Ureter (tissue), 1 donor: ENCODE measurements at places on chromosomes 7 and 10.

GRCh38 chr10:31186225-31187000 lies 132.6 kb upstream of the ZEB1 start:
- DNase-seq = no peak

DNA sequence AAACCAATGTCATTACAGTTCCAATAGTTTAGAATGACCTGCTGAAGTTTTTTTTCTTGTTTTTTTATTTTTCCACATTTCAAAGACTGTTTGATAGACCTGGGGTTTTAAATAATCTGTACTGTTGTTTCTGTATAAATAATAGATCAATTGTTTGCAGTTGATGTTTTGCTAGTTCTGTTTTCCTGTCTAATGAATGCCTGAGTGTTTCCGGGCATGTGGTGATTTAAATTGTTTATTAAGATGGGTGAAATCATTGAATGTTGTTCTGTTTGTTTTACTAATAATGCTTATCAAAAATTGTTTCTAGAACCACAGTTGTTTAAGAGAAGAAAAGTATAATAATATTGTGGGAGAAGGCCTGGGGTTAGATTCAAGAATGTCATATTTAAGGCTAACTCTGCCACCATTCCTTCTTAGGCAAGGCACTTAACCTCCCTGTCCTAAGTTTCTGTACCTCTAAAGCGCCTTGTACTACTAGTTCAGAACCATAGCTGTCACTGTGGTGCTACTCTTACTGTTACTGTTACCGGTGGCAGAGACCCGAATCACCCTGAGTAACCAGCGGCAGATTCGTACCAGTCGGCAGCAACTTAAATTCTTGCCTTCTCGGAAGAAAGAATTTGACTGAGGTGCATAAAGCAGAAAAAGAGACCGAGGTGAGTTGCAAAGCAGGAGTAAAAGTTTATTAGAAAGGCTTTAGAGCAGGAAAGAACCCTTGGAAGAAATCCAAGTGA lies 1014.1 kb downstream of the REEP3 start:
- DNase-seq = no peak

DNA sequence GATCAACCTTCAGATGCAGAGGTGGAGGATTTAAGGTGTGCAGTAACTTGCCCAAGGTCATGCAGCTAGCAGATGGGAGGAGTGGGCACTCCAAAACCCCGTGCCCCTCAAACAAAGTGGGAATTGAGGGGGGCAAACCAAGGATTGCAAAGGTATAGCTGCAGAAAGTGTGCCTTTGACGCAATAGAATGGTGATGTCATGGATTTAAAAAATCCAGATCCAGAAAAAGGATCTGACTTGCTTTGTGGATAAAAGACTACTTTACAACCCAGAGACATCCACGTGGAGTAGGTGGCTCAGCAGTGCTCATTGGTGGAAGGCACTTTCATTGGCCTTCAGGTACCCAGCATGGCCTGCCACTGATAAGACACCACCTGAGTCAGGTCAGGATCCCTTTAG lies 15.7 kb upstream of the ADRB1 start:
- DNase-seq = no peak

DNA sequence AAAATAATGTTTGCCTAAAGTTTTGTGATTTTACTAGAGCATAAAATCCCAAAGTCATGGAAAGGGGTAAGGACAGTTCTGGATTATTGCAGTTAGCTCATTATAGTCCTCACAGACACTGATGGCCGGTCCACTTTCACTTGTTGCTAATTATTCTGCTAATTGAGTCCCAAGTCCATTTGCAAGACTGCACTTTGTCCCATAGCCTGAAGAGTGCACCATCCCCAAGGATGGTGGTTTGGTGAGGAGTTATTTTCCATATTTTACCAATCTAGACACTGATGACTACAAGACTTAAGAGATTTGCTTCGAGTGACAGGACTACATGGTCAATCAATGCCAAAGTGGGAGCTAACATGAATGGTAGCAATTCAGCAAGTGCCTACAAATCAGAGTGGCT lies 181.8 kb upstream of the CACNA2D1 start:
- DNase-seq = no peak

DNA sequence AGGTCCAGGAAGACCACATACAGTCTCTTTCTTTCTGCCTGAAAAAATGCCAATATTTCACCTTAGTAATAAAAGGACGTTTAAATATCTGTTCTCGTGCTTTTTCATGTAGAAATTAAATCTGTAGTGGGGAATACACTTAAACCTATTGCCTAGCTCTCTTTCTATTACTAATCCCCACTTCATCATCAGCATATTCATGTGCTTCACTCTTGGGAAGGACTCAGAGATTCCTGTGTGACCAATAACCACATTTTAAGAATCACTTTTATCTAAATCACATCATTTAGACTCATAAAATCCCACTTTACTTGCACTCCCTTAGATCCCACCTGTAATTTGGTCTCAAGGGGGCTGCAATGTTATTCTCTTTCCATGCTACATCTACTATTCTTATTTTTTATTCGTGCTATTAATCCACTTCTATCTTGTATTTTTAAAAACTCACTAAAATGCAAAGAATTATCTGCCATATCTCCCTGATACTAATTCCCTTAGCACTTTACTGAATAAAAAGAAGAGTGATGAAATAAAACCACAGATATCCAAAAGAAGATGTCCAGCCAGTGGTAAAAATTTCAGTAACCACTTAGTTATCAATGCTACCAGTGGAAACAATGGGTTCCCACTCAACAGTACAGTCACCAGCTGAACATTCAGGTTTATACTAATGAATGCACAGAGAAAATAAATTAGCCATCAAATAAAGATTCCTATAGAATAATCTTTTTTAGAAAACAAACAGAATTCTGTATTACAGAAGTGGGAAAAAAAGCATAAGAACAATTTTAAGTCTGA lies 102.1 kb downstream of the PPP1R17 start:
- DNase-seq = no peak

DNA sequence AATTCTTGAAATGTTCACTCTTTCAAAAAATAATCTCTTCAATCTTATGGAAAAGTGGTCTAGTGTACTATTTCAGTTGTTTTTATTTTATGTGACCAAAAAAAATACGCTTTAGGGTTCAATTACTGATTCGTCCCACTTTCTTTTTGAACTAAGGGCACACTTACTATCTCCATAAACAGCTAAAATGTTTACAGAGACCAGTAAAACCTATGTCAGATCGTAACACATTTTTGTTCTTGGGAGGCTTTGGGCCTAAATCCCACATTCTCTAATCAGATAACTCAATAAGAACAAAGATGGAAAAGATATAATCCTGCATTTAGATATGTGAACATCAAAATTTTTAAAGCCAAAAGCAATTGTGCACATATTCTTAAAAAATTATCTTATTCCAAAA lies 29.8 kb upstream of the EPC1 start:
- no peak for DNase-seq

- DNase-seq = no peak
Observed at GRCh38 chr7:31058122-31058521, 6.0 kb downstream of the ADCYAP1R1 start.

GRCh38 chr10:21292763-21293517 lies 232.5 kb downstream of the SKIDA1 start:
- peak; percentile 65 for DNase-seq

GRCh38 chr7:102830197-102830596 lies 81.4 kb downstream of the FAM185A start:
- DNase-seq = no peak

GRCh38 chr10:61389887-61390286 lies 63.3 kb downstream of the TMEM26 start:
- DNase-seq = no peak

- DNase-seq = no peak
Observed at GRCh38 chr7:4042402-4043045, 639.6 kb upstream of the FOXK1 start.

- no peak for DNase-seq
Observed at GRCh38 chr10:127148933-127149220, 47.5 kb downstream of the INSYN2A start.

DNA sequence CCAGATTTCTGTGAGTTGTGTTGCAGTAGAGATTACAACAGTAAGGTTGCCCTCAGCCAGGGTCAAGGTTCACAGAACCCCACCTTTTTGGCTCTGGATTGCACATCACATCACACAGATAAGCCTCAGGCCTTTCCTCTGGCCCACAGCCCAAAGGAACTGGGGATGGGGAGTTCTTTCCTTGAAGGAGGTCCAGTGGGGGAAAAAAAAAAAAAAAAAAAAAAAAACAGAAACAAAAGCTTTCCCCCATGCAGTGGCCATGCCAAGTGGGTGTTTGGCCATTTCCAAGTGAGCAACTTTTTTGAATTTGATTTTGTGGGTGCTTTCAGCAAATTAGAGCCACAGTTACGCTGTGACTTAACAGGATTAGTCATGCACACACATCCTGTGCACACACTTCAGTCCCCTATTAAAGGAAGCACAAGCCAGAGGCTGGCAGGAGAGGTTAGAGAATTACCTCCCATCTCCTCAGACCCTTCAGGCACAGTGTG lies 79.3 kb upstream of the NANOS1 start:
- no peak for DNase-seq

- DNase-seq = no peak
Observed at GRCh38 chr7:155811895-155812761, at the start of gene SHH. SHH (minus strand) TSS chr7:155812463; CDS start chr7:155812122, 341 bp downstream.

DNA sequence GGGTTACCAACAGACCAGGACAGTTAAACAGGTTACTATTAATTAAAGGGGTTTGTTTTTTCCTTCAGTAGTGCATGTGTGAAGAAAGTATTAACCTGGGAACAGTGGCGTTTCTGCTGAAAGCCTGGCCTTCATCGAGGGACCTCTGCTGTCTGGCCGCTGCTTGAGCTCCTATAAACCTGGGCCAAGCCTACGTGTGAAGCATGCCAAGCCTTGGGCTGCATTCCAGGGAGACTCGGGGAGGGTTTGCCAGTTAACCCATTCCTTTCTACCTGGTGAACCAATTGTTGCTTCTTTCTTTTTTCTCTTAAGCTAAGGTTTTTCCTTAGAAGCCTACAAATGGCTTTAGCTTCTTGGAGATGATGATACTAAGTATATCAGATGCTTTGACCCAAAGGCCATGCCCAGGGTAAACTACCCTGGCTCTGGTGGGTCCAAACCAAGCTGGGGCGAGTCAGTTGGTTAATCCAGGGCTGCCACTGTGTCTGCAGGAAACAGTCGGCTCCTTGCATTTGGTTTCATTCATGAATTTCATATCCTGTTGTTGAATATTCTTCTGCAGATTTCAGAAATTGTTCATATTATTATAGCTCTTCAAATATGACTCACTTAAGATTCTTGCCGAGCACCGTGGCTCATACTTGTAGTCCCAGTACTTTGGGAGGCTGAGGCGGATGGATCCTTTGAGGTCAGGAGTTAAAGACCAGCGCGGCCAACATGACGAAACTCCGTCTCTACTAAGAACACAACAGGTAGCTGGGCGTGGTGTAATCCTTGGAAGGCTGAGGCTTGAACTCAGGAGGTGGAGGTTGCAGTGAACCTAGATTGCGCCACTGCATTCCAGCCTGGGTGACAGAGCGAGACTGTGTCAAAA lies 23.8 kb downstream of the PFKP start:
- peak; percentile 62 for DNase-seq

DNA sequence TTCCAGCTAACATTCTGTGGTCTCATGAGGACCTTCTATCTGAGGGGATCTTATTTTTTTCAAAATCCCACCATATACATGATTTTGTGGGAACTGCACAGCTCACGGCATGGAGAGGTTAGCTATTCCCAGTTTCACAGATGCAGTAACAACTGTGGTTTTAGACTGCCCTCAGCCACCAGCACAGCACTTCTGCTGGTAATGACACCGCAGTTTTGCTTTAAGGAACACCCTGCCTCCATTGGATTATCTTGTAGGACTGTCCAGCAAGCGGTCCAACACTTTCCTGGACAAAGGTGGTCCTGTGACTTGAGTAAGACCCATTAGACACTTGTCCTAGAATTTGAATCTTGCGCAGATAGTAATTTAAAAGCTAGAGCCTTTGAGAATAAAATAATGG lies 65.3 kb upstream of the SMNDC1 start:
- DNase-seq = no peak
